Activated CD4-positive, alpha-beta T cell treated with anti-CD3 and anti-CD28 coated beads, Interleukin-2, Interleukin-6, amounts not matched to agents 100 ng/mL and 50 ng/mL, durations not matched to agents 16 hours and 8 hours (primary cell): ENCODE measurements at places on chromosomes 6 and 20.

DNA sequence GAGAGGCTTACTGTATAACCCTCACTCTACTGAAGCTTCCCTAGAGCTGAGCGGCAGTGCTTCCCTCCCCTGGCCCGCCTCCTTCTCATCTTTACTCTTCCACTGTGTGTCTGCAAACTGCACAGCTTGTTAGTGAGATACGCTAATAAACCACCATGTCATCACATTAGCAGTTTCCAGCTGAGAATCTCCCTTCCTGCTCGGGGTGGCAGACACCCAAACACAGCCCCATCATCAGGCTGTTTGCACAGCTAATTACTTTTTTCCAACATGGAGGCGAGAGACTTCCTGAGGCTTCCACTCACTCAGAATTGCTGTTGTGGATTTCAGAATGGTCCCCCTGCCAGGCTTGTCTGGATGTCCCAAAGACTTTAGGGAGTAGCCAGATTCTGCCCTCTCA lies 444.9 kb upstream of the SULF2 start:
- no peak for DNase-seq

GRCh38 chr6:136470044-136470443 lies 80.2 kb downstream of the MAP7 start:
- DNase-seq, result no peak

DNA sequence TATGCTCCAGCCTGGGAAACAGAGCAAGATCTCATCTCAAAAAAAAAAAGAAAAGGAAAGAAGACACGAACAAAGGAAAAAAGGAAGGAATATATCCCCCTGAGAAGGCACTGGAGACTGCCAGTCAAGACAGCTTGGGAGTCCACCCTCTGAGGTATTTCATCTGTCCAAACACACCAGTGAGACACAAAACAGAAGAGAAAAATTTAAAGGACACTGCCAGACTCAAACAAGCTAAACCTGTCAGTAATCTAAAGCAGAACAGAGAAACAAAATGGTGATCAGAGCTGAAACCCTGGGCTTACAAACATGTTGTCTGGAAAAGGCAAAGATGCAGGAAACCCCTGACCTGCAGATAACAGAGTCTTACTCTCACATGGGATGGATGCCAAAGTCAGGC lies 114.9 kb downstream of the DCDC2 start:
- DNase-seq, result no peak

DNA sequence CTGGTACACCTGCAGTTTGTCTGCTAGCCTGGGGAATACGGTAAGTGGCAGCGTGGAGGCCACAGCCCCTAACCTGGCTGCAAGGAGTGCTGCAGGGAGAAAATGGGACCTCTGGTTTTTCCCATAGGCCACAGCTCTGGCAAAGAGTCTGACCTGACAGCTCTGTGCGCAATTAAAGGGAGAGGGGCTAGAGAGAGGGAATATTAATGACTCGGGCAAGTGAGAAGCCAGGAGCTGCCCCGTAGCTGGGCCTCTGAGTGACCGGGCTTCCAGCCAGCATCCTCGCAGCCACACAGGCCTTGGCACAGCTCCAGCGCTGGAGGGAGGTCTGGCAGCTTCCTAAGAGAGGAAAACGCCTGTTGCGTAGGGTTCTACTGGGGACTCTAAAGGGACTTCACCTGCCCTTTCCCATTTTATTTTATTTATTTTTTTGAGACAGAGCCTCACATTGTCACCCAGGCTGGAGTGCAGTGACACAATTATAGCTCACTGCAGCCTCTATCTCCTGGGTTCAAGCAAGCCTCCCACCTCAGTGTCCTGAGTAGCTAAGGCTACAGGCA lies 18.2 kb upstream of the OCSTAMP start:
- no peak for DNase-seq

- DNase-seq, result no peak
These were observed 97.4 kb downstream of the PLCB4 start for GRCh38 chr20:9166153-9166780.

DNA sequence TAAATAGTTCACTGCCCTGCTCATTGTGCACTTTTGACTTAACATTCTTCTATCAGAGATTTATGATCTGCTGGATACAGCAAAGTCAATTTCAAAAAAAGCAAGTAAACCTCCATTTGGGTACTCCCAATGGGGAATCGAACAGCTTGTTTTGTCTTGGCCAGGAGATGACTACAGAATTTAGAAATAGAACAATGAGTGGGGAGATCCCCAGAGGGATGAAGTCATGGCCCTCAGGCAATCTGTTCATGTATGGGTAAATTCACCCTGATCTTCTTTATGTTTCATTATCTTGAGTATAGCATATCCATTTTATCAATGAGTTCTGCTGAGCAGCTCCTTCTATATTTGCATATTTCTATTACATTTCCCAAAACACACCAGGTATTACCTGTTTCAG lies 1681.9 kb downstream of the HACE1 start:
- DNase-seq, result no peak

DNA sequence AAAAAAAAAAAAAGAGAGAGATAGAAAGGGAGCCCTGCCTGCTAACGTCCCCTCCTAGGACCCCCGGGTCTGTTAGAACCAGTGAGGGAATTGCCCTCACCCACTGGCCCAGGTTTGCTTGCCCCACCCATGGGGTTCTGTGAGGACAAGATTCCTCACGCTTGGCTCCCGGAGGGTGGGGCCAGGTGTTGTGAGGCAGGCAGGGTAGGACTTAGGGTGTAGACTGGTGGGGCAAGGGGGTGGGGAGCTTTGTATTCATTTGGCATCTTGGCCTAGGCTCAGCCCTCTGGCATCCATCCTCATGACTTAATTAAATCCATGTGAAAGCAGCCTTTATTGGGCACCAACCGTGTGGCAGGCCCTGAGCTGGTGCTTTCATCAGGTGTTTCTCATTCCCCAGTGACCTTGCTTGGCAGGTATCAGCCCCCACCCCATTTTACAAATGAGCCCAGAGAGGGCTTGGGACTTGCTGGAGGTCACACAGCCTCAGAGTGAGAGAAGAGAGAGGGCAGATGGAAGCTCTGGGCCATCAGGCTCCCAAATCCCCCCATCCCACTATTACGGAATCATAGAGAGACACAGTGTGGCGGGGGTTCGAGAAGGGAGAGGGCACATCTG lies 19.0 kb downstream of the RAB44 start:
- DNase-seq, result no peak

DNA sequence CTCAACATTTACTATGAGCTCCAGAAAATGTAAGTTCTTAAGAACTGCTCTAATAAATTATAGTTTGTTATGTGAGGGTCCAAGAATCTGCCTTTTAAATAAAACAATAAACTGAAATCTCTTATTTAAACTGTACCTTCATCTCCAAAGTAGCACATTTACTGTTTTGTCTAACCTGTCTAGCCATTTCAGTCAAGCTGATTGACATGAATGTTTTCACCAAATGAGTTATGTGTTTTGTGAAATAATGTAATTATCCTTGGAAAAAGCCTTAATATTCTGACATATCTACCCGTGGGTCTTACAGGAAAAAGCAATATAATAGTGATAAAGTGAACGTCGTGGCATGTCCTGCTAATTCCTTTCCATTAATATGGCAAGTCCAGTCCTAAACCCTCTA lies 57.8 kb downstream of the OPRM1 start:
- no peak for DNase-seq

- DNase-seq, result peak; percentile 85
These were observed 25.4 kb upstream of the HLA-E start for GRCh38 chr6:30463651-30464618.

DNA sequence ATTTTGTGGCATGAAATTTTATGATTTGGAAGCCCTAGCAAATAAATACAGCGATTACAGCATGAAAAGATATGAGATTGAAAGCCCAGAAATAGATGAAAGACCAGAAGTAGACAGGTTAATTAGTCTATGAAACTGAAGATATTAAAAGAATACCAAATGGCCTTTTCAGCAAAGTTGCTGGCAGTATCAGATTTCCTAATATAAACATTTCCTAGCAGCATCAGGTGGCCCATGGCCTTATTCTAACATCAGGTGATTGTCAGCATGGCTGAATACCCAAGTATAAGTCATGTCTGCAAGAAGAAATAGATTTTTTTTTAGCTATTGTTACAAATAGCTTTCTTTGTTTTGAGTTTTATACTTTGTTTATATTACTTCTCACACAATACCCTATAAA lies 93.2 kb downstream of the CLVS2 start:
- no peak for DNase-seq

GRCh38 chr6:133248241-133249001 lies 7.3 kb downstream of the EYA4 start:
- no peak for DNase-seq

- DNase-seq, result no peak
These were observed 152.7 kb downstream of the MACROD2 start for GRCh38 chr20:14148042-14148441.

GRCh38 chr6:167687116-167687725 lies 139.5 kb upstream of the AFDN start:
- DNase-seq, result no peak

- DNase-seq, result no peak
These were observed 45.9 kb downstream of the PTPRK start for GRCh38 chr6:128474481-128474880.

GRCh38 chr6:151661928-151662327 lies 145.6 kb upstream of the ESR1 start:
- DNase-seq, result no peak

DNA sequence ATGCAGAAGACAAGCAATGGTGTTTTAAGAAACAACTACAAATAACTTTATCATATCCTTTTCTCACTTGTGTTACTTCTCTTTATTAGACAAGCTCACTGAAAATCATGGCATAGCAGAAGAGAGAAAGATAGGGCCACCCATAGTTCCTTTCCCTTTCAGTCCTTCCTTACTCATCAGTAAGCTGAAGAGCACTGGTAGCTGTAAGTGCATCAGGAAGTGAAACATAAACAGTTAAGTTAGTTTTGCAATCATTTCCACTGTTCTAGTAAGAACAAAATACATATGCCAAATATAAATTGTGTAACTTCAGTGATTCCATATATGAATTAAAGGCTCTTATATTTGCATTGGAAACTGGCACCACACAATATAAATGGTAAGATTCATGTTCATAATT lies 220.1 kb downstream of the HACE1 start:
- peak; percentile 3 for DNase-seq

- no peak for DNase-seq
These were observed 11.5 kb upstream of the MPC1 start for GRCh38 chr6:166394036-166394892.

DNA sequence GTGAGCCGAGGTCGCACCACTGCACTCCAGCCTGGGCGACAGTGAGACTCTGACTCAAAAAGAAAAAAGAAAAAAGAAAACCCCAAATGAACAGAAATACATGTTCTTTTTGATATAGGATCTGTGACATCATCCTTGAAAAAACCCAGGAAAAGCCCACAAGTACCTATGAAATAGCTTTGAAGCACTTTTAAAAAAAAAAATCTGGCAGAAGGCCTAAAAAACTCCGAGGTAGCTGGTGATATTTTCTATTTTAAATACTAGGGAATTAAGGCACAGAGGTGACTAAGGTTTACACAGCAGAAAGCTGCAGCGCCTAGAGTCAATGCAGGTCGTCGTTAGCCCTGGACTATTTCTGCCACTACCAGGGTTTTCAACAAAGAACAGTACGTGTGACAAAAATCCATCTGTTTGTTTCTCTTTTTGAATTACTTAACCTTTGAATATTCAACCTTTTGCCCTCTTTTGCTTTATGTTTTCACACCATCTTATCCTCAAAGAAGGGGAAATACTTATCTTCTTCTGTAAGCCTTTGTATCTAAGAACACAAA lies 39.4 kb upstream of the EEF1A1 start:
- DNase-seq, result no peak

DNA sequence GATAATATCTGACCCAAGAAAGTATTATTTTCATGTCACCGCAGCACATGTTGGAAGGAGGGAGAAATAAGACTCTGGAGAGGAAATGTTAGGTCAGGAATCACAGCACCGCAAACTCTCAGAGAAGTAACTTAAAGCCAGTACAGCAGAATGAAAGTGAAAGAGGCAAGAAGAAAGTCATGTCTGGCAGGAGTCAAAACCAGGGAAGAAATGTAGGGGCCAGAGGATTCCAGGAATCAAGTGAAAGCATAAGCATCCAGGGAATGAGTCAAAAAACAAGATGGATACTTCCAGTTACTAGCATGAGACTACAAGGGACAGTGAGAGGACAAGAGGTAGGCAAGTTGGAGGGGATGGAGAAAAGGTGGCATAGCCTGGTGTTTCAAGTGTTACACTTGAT lies 80.4 kb downstream of the AK9 start:
- no peak for DNase-seq

DNA sequence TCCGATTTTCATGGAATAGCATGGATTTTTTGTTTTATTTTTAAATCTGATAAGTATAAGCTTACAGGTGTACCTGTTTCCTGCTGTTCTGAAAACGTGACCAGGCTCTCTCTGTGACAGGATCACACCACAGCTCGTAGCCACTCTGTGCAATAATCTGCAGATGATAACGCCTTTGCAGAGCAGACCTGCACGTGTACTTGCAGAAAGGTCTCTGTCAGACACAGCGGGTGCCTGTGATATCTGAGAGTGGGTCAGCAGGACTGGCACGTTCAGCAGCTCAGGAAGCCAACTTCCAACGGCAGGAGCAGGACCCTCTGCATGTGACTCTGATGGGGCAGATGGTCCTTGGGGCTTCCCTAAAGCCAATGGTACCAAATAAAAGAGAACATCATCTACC lies 68.6 kb upstream of the HDDC2 start:
- no peak for DNase-seq

DNA sequence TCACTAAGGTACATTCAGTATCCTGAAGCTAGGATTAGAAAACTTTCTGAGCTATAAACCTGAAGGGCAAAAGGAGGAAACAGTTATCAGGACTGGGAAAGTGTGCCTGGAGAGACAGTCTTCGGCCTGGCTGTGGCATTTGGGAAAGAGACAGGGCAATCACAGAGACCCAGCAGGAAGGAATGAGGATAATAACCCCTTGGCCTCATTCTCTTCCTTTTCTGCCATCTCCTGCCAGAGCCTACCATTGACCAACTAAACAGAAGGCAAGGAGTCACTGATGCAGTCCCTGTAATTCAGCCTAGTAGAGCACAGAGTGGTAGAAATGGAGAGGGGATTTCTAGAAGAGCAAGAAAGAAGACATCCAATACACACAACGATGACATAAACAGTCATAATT lies 359.4 kb downstream of the HDGFL1 start:
- no peak for DNase-seq

DNA sequence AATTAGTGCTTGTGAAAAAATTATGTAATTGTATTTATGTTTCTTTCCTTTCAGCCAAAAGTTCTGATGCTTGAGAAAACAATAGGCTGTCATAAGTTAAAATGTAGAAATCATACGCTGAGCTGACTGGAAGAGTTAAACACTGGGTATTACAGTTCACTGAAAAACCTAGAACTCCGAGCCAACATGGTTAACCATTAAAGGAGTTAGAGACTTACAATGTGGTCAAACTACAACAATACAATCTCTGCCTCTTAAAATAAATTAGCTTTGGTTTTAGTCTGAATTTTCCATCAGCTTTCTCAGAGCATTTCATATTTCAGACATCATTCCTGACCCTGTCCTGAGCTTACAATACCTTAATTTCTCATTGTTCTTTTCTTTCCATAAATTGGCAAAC lies 91.0 kb downstream of the COL12A1 start:
- DNase-seq, result no peak

- no peak for DNase-seq
These were observed 3.9 kb upstream of the INSM1 start for GRCh38 chr20:20363799-20364592.
